ENCODE measurements at places on chromosomes 16 and 17.

GRCh38 chr17:72954579-72954978 lies 137.9 kb downstream of the SLC39A11 start:
- no peak for DNase-seq

DNA sequence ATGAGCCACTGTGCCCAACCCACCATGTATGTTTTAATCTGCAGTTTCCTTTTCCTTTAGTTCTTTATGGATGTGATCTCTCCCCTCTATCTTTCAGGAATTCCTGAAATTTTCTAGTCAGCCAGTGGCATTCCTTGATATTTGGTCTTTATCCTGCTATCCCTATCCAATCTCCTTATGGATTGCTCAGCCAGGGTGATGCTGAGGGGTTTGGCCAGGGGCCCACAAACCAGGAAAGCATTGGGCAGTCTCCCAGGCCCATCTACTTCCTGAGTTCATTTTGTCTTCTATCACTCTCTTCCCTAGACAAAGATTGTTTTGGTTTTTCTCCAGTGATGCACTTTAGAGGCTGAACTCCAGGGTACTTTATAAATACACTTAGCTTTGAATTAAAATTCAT lies 115.9 kb downstream of the KATNIP start:
- DNase-seq, result no peak

GRCh38 chr16:3148256-3149192 lies 13.7 kb downstream of the ZNF213 start:
- DNase-seq, result no peak

- DNase-seq, result peak; percentile 66
These were observed 45.5 kb downstream of the CYTH1 start for GRCh38 chr17:78736526-78737079.

GRCh38 chr17:32357615-32358014 lies 7.7 kb downstream of the ZNF207 start:
- DNase-seq, result no peak

GRCh38 chr17:72192800-72193192 lies 72.0 kb downstream of the SOX9 start:
- no peak for DNase-seq

DNA sequence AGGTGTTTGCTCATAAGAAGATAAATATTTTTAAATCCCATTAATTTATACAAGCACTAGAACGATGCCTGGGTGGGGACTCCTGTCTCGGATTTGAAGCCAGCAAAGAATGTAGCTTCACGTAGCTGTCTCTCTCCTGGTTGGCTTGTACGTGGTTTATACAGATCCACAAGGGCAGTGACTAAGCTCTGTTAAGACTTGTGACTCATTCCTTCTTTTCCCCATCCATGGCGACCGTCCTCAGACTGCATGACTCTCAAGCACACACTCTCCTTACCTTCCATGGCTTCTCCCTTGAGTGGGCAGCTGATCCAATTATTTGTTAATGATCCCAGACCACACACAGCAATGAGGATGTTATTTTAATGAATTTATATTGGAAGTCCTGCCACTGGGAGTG lies 679.7 kb upstream of the SOX9 start:
- DNase-seq, result no peak

DNA sequence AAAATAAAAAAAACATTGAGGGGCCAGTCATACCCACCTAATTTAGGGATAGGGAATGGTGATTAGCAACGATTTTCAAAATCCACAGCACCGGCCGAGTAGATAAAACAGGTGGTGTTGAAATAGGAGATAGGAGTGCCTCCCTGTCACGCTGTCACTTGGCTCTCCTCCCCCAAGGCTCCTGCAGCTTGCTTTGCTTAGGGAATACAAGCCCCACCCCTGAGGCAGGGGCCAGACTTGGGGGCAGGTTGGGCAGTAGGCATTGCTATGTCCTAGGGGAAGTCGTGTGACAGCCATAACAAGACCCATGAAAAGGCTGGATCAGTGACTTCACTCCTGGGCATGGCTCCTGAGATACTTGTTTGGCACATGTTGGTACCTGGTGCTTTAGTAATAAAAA lies 25.8 kb downstream of the POLR2A start:
- no peak for DNase-seq

- DNase-seq, result peak; percentile 68
These were observed at the start of gene EFCAB13 for GRCh38 chr17:47323382-47324223. EFCAB13 (plus strand) TSS chr17:47323955; CDS start chr17:47328354, 4,399 bp downstream.

DNA sequence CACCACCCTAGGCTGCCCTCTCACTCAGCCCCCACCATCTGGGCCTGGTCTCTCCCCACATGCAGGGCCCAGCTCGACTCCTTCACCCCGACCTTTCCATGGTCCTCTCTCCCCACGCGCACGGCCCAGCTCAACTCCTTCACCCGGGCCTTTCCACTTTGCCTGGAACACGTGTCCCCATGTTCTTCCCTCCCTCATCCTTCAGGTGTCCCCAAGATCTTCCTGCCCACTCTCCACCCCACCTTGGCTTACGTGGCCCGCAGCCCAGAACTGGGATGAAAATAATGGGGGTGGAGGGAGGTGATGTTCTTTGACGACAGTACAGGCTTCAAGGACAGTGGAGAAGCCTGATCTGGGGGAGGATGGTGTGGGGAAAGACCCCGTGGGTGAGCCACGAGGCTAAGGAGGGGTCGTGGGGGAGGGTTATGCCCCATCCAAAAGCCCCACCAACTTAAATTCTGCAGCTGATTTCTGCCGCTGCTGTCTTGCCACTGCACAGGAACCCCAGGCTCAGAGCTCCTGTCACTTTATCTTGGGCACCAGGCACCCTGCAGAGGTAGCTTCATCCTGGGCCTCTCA lies 9.9 kb upstream of the MEAK7 start:
- DNase-seq, result no peak

DNA sequence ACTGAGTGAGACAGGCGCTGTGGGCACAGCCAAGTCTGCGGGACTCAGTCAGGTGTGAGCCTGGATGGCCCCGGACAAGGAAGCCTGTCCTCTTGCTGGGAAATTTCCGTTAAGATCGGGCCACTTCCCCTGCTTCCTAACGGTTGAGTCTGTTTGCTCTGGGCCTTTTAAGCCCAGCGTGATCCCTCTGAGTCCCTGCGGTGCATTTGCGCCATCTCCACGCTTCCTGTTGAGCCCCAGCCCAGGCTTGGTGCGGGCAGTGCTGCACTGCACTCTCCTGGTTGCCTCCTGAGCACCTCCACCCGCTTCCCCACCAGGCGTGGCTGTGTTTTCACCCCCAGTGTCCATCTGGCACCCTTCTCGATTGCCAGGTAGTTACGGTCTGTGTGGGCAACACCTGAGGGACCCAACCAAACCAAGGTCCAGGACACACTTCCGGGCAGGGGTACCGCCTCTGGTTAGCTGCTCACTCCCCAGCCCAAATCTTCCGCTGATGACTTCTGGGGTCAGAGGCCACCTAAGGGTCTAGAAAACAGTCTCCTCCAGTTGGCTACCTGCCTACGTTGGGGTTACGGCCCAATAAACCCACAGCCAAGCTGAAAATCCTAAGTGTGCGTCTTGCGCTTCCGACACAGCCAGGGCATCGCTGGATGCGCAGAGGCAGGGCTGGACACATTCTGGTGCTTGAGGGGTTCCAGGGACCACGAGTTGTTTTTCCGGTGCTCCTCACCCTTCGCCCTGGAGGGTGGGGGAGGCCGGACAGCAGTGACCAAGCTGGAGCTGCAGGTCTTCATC lies 1.4 kb upstream of the SLC25A10 start:
- no peak for DNase-seq

DNA sequence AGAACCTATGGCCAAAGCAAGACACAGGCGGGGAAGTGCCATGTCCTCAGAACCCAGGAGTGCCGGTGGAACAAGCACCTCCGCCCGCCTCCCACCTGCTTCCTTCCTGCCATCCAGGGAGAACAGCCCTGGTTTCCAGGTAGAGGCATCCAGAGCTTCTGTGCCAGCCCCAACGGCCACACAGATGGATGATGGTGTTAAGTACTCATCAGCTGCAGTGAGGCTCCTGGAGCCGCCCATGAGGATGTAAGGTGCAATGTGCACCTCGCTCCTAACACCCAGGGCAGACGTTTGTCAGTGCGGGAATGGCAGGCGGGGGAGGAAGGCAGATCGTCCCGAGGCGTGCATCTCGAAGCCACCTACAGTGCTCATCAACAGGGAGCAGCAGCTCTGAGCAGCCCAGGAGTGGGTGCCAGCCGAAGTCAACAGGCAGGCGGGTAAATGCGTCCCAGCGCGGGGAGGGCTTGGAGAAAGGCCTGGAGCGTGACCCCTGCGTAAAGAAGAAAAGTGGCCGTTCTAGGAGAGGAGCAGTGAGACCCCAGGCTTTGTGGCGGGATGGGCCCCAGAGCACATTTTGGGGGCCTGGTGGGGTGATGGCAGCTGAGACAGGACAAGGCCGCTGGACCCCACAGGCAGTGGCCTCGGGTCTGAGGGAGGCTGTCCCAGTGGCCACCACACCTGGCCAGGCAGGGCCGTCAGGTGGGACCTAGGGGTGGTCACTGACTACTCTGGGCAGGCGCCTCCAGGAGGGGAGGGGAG lies 46.1 kb upstream of the ACSF3 start:
- no peak for DNase-seq

- no peak for DNase-seq
These were observed 322.0 kb upstream of the SALL1 start for GRCh38 chr16:51473091-51473490.

DNA sequence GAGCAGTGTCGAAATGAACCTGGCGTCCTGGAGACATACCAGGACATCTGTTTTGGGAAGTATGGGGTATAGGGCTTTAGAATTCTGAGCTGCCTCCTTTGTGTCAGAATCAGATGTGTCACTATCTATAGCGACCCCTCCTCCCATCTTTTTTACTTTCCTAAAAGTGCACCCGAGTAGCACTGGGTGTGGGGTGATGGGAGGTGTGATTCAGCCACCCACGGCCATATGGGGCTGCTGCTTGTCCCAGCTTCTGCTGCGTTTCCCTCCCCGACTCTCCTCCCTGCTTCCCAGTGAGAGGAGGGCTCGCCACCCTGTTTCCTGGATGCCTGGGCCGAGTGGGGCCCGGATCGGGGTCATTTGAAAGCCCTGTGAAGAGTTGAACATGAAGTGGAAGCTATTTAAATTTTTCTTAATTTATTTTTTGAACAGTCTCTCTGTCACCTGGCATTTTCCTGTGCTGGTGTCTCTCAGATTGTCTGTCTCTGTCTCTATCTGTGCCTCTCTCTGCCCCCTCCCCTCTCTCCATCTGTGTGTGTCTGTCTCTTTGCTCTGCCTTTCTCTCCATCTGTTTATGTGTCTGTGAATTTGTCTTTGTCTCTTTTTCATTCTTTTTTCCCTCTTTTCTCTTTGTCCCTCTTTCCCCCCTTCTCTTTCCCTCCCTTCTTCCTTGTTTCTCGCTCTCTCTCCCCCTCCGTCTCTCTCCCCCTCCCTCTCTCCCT lies 638.8 kb upstream of the EEF2KMT start:
- DNase-seq, result no peak

- DNase-seq, result no peak
These were observed 220.8 kb upstream of the MON1B start for GRCh38 chr16:76970087-76970744.

GRCh38 chr16:3015865-3016521 lies 2.0 kb downstream of the CLDN6 start:
- no peak for DNase-seq

- DNase-seq, result no peak
These were observed 15.3 kb upstream of the CACNA1H start for GRCh38 chr16:1137604-1138003.

DNA sequence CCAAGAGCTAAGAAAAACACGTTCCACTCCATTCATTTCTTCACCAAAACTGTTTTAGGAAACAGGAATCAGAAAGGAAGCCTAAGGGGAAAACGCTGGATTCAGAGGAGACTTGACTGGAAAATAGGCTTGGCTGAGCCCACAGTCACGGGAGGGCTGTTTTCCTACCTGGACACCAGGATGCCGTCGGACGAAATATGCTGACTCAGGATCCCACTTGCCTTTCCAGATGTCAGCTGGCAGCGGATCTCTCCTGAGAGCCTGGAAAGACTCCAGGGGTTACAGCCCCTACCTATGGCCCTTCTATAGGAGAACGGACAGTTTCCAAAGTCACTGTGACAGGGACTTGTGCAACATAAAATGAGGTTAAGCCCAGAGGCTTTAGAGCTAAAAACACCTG lies 245.1 kb downstream of the C16orf95 start:
- no peak for DNase-seq

GRCh38 chr16:72807245-72807644 lies 240.7 kb downstream of the ZFHX3 start:
- no peak for DNase-seq

DNA sequence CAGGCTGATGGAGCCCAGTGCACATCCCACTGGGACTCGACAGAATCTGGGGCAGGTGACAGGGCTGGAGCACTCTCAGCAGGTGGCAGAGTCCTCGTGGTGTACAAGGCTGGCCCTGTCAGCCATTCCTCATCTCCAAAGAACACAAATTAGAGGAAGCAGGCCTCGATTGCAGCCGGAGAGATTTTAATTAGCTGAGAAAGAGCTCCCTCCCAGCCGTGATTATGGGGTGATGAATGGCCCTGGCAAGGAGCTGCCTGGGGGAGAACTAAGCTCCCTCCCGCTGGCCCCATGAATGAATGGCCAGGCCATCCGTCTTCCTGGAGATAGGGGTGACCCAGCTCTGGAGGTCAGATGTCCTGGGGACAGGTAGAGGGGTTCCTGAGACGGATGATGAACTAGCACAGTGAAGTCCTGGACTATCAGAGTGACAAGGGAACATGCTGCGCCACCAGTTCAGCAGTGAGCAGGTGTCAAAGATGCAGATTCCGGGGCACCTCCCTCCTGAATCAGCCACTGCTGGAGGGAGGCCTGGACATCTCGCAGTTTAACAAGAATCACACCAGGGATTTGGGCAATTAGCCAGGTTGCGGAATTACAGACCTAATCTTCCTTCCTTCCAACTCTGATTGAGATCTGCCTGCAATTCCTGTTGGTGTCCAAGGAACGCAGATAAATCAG lies 35.5 kb downstream of the PIMREG start:
- DNase-seq, result no peak

DNA sequence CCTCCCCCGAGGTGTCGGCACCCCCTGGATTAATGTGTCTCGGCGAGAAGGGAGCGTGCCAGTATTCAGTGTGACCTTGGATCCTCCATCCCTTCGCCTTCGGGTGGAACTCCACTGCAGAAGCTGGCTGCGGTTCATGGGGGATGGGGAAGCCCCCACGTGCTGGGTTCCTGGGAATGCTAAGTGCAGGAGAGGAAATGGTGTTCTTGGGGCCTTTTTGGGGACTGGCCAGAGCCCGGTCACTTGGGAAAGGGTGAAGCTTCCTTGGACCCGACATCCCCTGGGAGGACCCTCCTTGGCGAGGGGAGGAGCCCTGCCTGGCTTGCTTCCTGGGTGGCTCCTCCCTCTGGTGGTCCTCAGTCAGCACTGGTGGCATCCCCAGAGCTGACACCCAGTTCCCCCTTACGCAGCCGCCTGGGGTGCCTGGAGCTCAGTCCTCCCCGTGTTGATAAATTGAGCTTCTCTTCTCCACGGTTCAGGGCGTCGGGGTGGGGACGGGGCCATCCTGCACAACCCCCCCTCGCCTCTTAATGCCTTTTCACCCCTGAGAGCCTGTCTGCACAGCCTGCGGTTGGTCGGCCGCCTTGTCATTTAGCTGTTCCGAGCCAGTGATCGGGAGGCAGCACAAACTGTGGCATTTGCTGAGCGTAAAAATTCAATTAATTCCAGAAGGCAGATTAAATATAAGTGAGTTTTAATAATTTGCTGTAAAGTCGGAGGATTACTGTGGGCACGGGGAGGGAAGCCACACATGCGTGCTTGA lies 30.7 kb upstream of the GSE1 start:
- DNase-seq, result no peak
